Kidney (tissue), 22 donors: ENCODE measurements at places on chromosomes 16 and 17. TPM values are rescaled to one million over a fixed set of nuclear protein-coding genes. Genes with fewer than 3 reads are reported as not detected.

GRCh38 chr16:84144209-84144858 is 643 bp downstream of the HSDL1 start:
- H3K27ac ChIP-seq: peak overlapping the region; percentile 53
- H3K36me3 ChIP-seq: no peaks in the 10 kb centered on the region
- no peaks in the 10 kb centered on the region for H3K27me3 ChIP-seq
- H3K4me3 ChIP-seq: peak overlapping the region; percentile 77
- peak; percentile 69 for DNase-seq

- H3K4me1 ChIP-seq: peaks cover 3% of the 10 kb centered on the region
- no peak overlapping the region for H3K4me3 ChIP-seq
- H3K36me3 ChIP-seq: no peaks in the 10 kb centered on the region
- no peak overlapping the region for H3K27ac ChIP-seq
- peak; percentile 71 for DNase-seq
These were observed 221.5 kb downstream of the IRF8 start for GRCh38 chr16:86120201-86121192.

DNA sequence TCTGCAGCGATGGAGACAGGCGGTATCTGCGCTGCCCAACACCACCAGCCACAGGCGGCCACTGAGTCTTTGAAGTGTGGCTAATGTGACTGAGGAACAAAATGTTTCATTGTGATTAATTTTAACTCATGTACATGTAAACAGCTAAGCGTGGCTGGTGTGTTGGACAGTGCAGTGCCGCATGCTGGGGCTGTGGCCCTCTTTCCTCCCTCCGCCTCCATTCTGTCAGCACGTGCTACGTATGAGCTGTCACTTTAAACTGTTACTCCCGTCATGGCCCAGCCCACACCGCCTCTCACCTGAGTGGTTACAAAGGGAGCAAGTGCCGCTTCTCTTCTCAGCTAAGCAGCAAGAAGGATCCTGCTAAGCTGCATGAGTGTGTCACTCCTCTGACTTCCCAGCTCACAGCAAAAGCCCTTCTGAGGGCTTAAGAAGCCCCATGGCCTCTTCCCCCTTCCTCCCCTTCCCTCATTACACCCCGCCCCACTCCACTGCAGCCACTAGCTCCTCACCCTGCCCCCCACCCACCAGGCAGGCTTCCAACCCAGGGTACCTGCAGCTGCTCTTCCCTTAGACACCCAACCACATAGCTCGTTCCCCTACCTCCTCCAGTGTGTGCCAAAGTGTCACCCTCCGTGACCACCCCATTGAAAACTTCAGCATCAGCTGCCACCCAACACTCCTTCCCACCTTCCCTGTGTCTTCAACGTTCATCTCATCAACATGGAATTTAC is 15.0 kb downstream of the HASPIN start:
- no peak overlapping the region for H3K27ac ChIP-seq
- peak overlapping the region; percentile 35 for H3K4me3 ChIP-seq
- peak; percentile 78 for DNase-seq
- peaks cover 6% of the 10 kb centered on the region for H3K4me1 ChIP-seq

AXIN2 gene
- total RNA-seq: 14.0 TPM

KRTAP3-2 gene
- not detected for total RNA-seq
